ENCODE measurements at places on chromosomes 11 and 22.

- no peak for DNase-seq
These were observed 76.0 kb upstream of the KCNQ1OT1 start for GRCh38 chr11:2775626-2776350.

DNA sequence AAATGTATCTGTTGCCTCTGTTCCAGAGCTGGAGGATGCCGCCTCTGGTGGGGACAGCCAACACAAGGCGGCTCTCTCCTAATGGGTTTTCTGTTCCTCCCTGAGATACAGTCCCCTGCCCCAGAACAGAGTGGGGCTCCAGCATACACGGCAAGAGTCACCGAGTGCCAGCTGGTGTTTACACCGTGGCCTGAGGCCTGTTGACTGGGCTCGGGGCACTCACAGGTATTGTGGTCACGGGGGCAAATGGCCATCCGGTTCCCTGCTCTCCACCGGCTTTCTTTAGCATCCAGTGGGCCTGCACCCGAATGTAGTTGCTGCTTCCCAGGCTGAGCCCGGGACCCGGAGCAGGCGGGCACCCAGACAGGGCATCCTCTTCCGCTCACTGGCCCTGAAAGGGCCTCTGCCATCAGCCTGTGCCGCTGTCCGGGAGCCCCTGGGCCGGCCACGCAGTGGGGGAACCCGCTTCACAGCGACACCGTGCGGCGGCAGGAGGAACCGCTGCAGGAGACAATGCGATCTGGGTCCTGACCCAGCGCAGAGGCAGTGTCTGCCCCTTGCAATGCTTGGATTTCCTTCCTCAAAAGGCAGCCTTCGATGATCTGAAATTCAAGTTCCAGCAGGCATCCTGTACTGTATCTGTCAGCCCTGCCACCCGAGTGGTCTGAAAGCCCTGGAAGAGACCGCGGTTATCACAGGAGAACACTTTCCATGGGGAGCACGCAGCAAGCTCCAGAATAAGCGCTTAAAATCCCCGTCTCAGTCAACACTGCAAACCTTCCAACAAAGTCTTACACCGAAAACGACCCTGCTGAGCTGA is 859 bp upstream of the KRTAP5-5 start:
- peak; percentile 52 for DNase-seq

- DNase-seq, result no peak
These were observed 9.9 kb downstream of the MICAL2 start for GRCh38 chr11:12120031-12121008.

- DNase-seq, result no peak
These were observed 384.5 kb upstream of the KIRREL3 start for GRCh38 chr11:127385071-127385470.

DNA sequence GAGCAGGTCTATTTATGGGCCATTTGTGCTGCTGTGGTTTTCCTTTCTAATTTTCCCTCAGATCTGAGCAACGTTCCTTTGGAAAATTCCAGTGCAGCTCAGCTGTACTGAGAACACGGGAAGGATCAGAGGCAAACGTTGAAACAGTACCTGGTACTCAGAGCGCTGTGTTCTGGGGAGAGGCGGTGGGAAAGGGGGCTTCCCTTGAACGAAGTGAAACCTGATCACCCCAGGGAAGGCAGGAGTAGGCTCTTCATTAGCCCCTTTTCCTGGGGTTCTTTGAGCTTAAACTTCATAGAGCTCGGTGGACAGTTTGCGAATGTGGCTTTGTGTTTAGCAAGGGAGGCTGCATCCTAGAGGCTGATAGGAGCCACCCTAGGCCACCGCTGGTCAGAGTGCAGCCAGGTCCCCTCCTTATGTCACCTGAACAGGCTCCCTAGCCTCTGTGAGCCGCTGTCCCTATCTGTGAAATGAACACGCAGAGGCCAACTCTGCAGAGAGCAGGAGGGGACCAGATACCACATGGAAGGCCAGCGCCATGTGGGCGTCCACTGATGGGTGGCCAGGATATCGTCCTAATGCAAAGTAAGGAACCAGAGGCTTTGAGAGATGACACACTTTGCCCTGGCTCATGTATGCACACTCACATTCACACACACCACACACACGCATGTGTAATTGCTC is 1464.8 kb downstream of the BRD1 start:
- DNase-seq, result no peak

GRCh38 chr11:15938121-15938611 is 418.2 kb downstream of the SOX6 start:
- no peak for DNase-seq

GRCh38 chr22:20111045-20111688 is 4.7 kb upstream of the RANBP1 start:
- no peak for DNase-seq

GRCh38 chr11:124415356-124415923 is 9.2 kb downstream of the OR8B4 start:
- no peak for DNase-seq

GRCh38 chr11:118660681-118661424 is 18.6 kb downstream of the TREH start:
- no peak for DNase-seq

- DNase-seq, result no peak
These were observed 309.8 kb upstream of the CNTN5 start for GRCh38 chr11:98710986-98711385.

DNA sequence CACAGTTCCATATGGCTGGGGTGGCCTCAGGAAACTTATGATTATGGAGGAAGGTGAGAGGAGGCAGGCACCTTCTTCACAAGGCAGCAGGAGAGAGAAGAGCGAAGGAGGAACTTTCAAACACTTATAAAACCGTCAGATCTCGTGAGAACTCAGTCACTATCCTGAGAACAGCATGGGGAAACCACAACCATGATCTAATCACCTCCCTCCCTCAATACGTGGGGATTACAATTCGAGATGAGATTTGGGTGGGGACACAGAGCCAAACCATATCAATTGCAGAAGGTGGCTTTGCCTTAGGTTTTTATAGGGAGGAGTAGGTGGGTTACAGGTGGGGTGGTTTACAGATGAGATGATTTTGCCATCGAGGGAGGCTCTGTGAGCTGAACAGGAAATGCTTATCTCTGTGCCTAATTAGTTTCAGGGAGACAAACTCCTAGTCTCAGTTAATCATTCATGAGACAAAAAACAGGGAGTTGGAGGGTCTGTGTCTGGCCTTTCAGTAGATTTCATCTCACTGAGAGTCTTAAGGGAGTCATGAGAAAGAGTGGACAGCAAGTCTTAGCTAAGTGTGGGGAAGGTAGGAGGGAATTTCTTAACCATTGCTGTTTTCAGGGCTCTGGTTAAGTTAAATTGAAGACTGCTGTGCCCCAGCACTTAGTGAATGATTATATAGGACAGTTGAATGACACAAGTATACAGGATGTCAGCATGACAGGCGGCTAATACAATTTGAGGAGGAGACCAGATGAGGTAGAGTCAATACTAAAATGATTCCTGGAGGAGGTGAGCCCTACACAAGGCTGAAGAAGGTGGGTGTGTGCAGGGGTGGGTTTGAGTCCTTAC is 47.7 kb downstream of the CWC15 start:
- DNase-seq, result no peak

GRCh38 chr11:19389787-19390303 is 149.1 kb upstream of the E2F8 start:
- no peak for DNase-seq
